ENCODE measurements at places on chromosomes 4 and X. TPM values are rescaled to one million over a fixed set of nuclear protein-coding genes. Genes with fewer than 3 reads are reported as not detected.

The TMLHE gene
- total RNA-seq: 14.1 TPM

The PDGFRA gene
- 502 TPM for total RNA-seq

The KLF8 gene
- 0.71 TPM for total RNA-seq

The KLHL4 gene
- total RNA-seq: 0.43 TPM

The MAGEA1 gene
- total RNA-seq: 0.14 TPM

The TXK gene
- not detected for total RNA-seq

The ARHGAP36 gene
- total RNA-seq: not detected

The FHL1 gene
- total RNA-seq: 12.9 TPM

The MECP2 gene
- 20.3 TPM for total RNA-seq

The SYP gene
- 0.18 TPM for total RNA-seq

The VSIG4 gene
- not detected for total RNA-seq

The GPR78 gene
- total RNA-seq: 3.0 TPM

The C1QTNF7 gene
- total RNA-seq: 1.0 TPM

All from smooth muscle cell of bladder (primary cell).